Memory B cell (primary cell): ENCODE measurements at places on chromosomes 4 and X.

DNA sequence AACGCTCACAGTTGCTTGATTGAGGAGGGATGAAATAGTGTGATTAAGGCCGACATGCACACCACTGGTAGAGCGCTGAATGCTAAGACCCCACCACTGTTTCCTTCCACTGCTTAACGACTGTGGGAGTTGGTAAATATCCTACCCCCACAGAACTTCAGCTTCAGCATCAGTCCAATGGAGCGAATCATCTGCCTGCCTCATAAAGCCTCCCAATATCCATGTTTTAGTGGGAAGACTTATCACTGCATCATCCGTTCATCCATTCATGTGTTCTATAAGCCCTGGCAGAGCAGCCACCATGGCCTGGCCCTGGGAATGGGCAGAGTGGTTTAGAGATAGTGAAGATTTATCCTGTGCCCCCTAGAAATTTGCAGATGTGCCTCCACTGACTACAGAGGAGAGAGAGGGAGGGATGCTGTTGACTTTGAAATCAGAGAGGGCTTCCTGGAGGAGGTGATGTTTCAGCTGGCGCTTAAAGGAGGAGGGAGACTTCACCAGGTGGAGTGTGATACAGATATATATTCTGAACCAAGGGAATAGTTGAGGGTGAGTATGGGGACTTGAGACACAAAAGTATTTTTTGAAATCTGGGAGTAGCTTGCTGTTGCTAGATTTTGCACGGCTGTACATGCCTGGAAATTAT, 71.9 kb upstream of the STX18 start:
- no peak for DNase-seq
- no peak overlapping the region for H3K27ac ChIP-seq
- H3K4me3 ChIP-seq, result no peak overlapping the region
- no peaks in the 10 kb centered on the region for H3K27me3 ChIP-seq

DNA sequence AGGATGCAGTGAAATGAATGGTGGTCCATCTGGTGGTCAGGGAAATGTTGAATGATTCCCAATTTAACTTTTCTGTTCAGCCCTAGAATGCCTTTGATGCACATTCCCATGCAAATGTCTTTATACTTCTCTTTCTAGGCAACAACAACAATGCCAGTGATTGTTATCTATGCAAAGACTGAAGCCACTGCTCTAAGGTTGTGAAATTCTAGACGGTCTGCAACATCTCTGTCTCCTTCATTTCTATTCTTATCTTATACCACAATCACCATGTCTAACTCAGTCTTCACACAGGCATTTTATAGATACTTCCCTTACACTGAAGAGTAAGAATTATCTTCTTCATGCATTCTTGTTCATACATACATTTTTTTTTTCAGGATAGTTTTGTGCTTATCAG, 84.5 kb downstream of the HPGD start:
- no peaks in the 10 kb centered on the region for H3K4me1 ChIP-seq
- no peak overlapping the region for H3K27ac ChIP-seq
- peaks cover 3% of the 10 kb centered on the region for H3K27me3 ChIP-seq
- DNase-seq, result no peak
- H3K4me3 ChIP-seq, result no peak overlapping the region

DNA sequence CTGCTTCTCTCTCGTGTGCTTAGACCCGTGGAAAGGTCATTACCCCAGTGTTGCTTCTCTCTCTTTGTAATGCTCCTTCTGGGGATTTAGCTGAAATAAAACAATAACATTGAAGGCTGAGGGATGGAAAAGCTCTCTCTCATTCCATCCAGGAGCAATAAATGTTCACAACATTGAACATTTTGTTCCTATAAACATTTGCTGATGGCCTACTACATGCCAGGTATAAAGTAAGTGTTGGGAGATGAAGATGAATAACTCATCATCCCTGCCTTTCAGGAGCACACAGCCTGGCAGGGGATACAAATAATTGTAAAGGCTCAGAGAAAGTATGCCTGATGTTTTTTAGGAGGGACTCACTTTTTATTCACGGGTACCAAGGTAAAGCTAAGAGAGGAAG, 158.1 kb downstream of the KDR start:
- H3K27me3 ChIP-seq, result peaks cover 6% of the 10 kb centered on the region
- H3K36me3 ChIP-seq, result no peaks in the 10 kb centered on the region
- H3K4me1 ChIP-seq, result no peaks in the 10 kb centered on the region
- H3K27ac ChIP-seq, result no peak overlapping the region
- DNase-seq, result no peak

GRCh38 chr4:11801466-11802446, 373.1 kb upstream of the HS3ST1 start:
- no peaks in the 10 kb centered on the region for H3K36me3 ChIP-seq
- no peak overlapping the region for H3K27ac ChIP-seq
- DNase-seq, result no peak
- H3K4me1 ChIP-seq, result no peaks in the 10 kb centered on the region

- no peaks in the 10 kb centered on the region for H3K36me3 ChIP-seq
- no peak overlapping the region for H3K27ac ChIP-seq
- H3K4me3 ChIP-seq, result no peak overlapping the region
- DNase-seq, result no peak
These were observed 145.2 kb downstream of the ADRA2C start for GRCh38 chr4:3911252-3911856.

- no peaks in the 10 kb centered on the region for H3K4me1 ChIP-seq
- DNase-seq, result no peak
- no peak overlapping the region for H3K4me3 ChIP-seq
- no peaks in the 10 kb centered on the region for H3K36me3 ChIP-seq
These were observed 89.5 kb upstream of the VEGFC start for GRCh38 chr4:176882206-176882605.

- H3K4me3 ChIP-seq, result no peak overlapping the region
- peaks cover 3% of the 10 kb centered on the region for H3K36me3 ChIP-seq
- DNase-seq, result no peak
- peaks cover 15% of the 10 kb centered on the region for H3K4me1 ChIP-seq
These were observed 18.0 kb downstream of the DDX3X start for GRCh38 chrX:41351923-41352322.

GRCh38 chrX:136867518-136867917, 13.0 kb downstream of the RBMX start:
- no peak overlapping the region for H3K27ac ChIP-seq
- no peak overlapping the region for H3K4me3 ChIP-seq
- peaks cover 3% of the 10 kb centered on the region for H3K4me1 ChIP-seq
- DNase-seq, result no peak
- H3K27me3 ChIP-seq, result no peaks in the 10 kb centered on the region

GRCh38 chr4:126725906-126726305, 906.9 kb upstream of the INTU start:
- no peak for DNase-seq
- H3K4me3 ChIP-seq, result no peak overlapping the region
- H3K4me1 ChIP-seq, result no peaks in the 10 kb centered on the region
- H3K36me3 ChIP-seq, result no peaks in the 10 kb centered on the region
- H3K27me3 ChIP-seq, result no peaks in the 10 kb centered on the region

GRCh38 chr4:160864253-160864652, 1299.5 kb downstream of the FSTL5 start:
- H3K27ac ChIP-seq, result no peak overlapping the region
- no peaks in the 10 kb centered on the region for H3K36me3 ChIP-seq
- DNase-seq, result no peak
- no peaks in the 10 kb centered on the region for H3K4me1 ChIP-seq
- H3K4me3 ChIP-seq, result no peak overlapping the region

- H3K4me1 ChIP-seq, result no peaks in the 10 kb centered on the region
- H3K27ac ChIP-seq, result no peak overlapping the region
- no peak for DNase-seq
- no peaks in the 10 kb centered on the region for H3K27me3 ChIP-seq
- no peaks in the 10 kb centered on the region for H3K36me3 ChIP-seq
These were observed 327.5 kb upstream of the FGF13 start for GRCh38 chrX:139039041-139039440.

DNA sequence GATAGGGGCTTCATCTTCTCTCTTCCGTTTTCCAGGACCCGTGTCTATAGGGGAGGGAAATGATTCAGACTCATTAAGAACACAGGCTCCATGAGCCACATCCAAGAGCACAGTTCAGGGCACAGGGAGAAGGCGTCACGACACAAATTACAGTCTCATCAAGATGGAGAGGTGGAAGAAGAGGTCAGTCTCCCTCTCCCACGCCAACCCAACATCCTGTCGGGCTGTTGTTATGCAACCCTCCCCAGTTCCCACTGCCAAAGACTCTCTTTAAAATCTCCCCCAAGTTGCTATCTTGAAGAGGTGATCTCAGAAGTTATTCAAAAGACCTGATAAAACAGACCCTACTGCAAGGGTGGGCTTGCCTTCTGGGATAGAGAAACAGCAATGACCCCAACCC, 12.6 kb downstream of the ZMYM3 start:
- H3K36me3 ChIP-seq, result peaks cover 20% of the 10 kb centered on the region
- H3K4me1 ChIP-seq, result no peaks in the 10 kb centered on the region
- no peak for DNase-seq
- no peaks in the 10 kb centered on the region for H3K27me3 ChIP-seq

- H3K27ac ChIP-seq, result no peak overlapping the region
- H3K27me3 ChIP-seq, result no peaks in the 10 kb centered on the region
- H3K36me3 ChIP-seq, result no peaks in the 10 kb centered on the region
- no peak overlapping the region for H3K4me3 ChIP-seq
- no peaks in the 10 kb centered on the region for H3K4me1 ChIP-seq
- no peak for DNase-seq
These were observed 377.7 kb downstream of the PRDM5 start for GRCh38 chr4:120544838-120545237.

DNA sequence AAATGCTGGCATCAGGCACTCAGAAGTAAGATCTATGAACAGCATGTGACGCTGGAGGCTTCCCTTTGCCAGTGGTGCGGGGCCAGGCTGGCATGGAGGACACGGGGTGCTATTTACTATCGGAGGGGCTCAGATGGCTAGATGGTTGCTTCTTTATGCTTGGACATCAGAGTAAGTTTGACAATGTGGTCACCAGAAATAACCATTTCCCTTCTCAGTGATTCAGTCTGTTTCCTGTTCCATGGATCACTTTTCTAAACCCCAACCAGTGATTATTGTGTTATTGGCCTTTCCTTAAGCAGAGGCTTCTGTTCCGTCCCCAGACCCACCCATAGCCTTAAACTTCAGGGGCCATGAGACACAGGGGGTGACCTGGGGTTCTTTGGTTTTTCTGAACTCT, 55.4 kb upstream of the DHX15 start:
- peaks cover 11% of the 10 kb centered on the region for H3K27me3 ChIP-seq
- H3K4me1 ChIP-seq, result peaks cover 3% of the 10 kb centered on the region
- no peak for DNase-seq
- H3K4me3 ChIP-seq, result no peak overlapping the region

DNA sequence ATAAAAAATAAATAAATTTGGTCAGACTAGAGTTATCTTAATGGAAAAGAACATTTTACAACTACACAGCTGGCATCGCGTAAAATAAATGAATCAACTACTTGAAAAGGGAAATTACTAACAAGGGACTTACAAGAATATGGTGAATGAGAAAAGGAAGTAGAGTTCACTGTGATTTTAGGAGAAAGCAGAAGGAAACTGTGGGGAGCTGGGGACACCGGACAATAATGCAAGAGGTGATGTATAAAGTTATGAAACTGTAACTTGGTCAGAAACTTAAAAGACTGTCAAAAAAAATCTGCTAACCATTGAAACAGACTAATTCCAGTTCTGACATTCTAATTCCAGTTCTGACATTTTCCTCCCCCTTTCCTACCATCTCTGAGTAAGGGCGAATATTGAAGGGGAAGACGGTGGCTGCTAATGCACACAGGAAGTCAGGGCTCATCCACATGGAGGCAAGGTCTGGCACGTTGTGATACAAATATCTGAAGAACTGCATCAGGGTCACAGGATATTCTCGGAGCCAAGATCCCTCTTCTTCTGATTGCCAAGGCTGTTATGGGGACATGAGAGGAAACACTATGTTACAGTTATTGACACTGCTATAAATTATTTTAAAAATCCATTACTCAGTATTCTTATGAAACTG, 170.5 kb downstream of the CDS1 start:
- DNase-seq, result no peak
- H3K4me1 ChIP-seq, result no peaks in the 10 kb centered on the region
- no peak overlapping the region for H3K4me3 ChIP-seq
- H3K36me3 ChIP-seq, result no peaks in the 10 kb centered on the region
- H3K27ac ChIP-seq, result no peak overlapping the region

- no peaks in the 10 kb centered on the region for H3K36me3 ChIP-seq
- H3K27ac ChIP-seq, result no peak overlapping the region
- no peak for DNase-seq
- H3K27me3 ChIP-seq, result no peaks in the 10 kb centered on the region
- H3K4me1 ChIP-seq, result no peaks in the 10 kb centered on the region
These were observed 321.2 kb upstream of the SPOCK3 start for GRCh38 chr4:167555338-167556022.

GRCh38 chr4:74235135-74235534, 73.1 kb upstream of the EPGN start:
- H3K27ac ChIP-seq, result no peak overlapping the region
- DNase-seq, result no peak
- H3K27me3 ChIP-seq, result no peaks in the 10 kb centered on the region
- H3K4me3 ChIP-seq, result no peak overlapping the region
- H3K4me1 ChIP-seq, result peaks cover 5% of the 10 kb centered on the region

- H3K4me3 ChIP-seq, result no peak overlapping the region
- H3K27ac ChIP-seq, result no peak overlapping the region
- no peak for DNase-seq
- H3K4me1 ChIP-seq, result no peaks in the 10 kb centered on the region
- peaks cover 3% of the 10 kb centered on the region for H3K27me3 ChIP-seq
These were observed 480.7 kb downstream of the INPP4B start for GRCh38 chr4:142365391-142365790.

DNA sequence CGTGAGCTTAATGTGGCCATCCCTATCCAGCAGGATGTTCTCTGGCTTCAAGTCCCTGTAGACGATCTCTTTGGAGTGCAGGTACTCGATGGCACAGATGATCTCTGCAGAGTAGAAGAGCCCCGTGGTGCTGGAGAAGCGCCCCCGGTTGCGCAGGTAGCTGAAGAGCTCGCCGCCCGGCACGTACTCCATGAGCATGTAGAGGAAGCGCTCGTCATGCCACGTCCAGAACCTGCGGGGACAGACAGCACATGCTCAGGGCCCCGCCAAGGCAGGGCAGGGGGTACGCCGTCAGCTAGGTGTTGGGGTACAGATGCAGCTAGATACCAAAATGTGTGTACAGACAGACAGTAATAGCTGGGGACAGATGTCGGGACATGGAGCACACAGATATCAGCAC, 58.3 kb downstream of the PRKX start:
- H3K27me3 ChIP-seq, result no peaks in the 10 kb centered on the region
- H3K4me3 ChIP-seq, result no peak overlapping the region
- H3K36me3 ChIP-seq, result peaks cover 8% of the 10 kb centered on the region
- no peaks in the 10 kb centered on the region for H3K4me1 ChIP-seq
- no peak for DNase-seq

DNA sequence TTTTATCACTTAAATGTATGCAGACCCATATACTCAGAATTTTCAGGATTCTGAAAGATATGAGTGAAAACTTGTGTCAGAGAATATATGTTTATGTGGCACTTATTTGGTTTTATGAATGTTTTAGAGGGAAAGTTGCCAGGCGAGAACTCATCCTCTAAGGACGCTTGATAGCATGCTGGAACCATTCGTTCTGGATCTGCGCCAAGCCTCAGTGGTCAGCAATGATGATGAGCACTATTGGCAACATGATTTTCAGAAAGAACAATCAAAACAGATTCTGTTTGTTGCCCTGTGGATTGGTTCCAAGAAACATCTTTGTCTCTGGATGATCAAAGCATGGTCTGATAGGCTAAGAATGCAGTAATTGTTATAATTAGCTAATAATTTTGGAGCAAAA, 32.1 kb upstream of the RAPGEF2 start:
- H3K36me3 ChIP-seq, result no peaks in the 10 kb centered on the region
- no peak for DNase-seq
- H3K4me1 ChIP-seq, result no peaks in the 10 kb centered on the region

- no peak overlapping the region for H3K27ac ChIP-seq
- H3K36me3 ChIP-seq, result no peaks in the 10 kb centered on the region
- H3K4me3 ChIP-seq, result no peak overlapping the region
- no peak for DNase-seq
- H3K4me1 ChIP-seq, result no peaks in the 10 kb centered on the region
- H3K27me3 ChIP-seq, result no peaks in the 10 kb centered on the region
These were observed 48.9 kb upstream of the GRID2 start for GRCh38 chr4:92254767-92255442.
